ENCODE measurements at places on chromosomes 6 and 20. TPM values are rescaled to one million over a fixed set of nuclear protein-coding genes. Genes with fewer than 3 reads are reported as not detected.

DNA sequence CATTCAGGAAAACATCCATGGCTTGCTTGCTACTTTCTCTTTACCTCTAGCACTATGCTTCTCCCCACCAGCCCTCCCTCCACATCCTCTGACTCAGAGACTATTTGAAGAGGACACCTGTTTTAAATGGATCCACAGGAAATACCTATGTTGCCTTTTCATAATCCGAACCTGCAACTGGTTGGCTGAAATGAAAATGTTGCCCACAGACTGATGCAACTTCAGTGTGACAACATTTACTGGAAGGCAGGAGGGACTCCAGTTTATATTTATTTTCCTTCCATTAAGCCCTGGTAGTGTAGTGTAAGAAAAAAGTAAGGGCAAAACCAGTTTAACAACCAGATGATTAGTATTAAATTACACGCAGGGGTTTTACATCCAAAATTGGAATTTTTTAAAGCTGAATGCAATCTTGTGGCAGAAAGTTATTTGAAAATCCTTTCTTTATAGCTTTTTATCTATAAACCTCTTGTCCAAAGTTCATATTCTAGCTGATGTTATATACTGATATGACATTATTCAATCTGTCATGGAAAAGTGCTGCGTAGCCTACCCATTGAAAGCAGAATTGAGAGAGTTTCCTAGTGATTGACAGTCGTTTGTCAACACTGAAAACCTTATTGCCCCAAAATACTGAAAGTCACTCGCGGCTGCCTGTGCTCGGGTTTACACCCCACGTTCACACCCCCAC lies 881 bp upstream of the AIG1 start:
- H3K4me3 ChIP-seq, result peak overlapping the region; percentile 76
- peak; percentile 50 for DNase-seq
- H3K36me3 ChIP-seq, result no peaks in the 10 kb centered on the region
- no peaks in the 10 kb centered on the region for H3K27me3 ChIP-seq
- peaks cover 28% of the 10 kb centered on the region for H3K4me1 ChIP-seq
- H3K27ac ChIP-seq, result peak overlapping the region; percentile 88

SCGN gene
- not detected for total RNA-seq

MAFB gene
- total RNA-seq, result not detected

DNA sequence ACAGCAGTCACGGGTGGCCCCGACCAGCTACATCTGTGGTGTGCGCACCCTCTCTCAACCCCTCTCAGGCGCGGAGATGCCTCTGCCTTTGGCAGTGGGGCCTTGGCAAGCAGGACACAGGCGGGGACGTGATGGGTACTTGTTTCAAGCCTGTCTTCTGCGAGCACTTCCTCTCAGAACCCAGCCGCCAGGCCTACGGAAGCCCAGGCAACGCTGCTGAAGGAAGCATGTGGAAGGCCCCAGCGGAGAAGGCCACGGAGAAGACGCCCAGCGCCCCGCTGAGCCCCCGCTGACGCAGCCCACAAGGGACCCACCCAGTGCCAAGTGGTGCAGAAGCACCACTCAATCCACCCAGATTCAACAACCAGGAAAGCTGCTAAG lies 13.0 kb downstream of the SERPINB6 start:
- H3K4me3 ChIP-seq, result no peak overlapping the region
- no peaks in the 10 kb centered on the region for H3K36me3 ChIP-seq
- H3K27ac ChIP-seq, result no peak overlapping the region
- H3K4me1 ChIP-seq, result peaks cover 3% of the 10 kb centered on the region
- no peak for DNase-seq

VSTM2L gene
- total RNA-seq, result not detected

PDE10A gene
- total RNA-seq, result not detected

- peak; percentile 42 for DNase-seq
- peaks cover 48% of the 10 kb centered on the region for H3K4me1 ChIP-seq
- H3K27me3 ChIP-seq, result no peaks in the 10 kb centered on the region
- H3K36me3 ChIP-seq, result peaks cover 31% of the 10 kb centered on the region
Observed at GRCh38 chr6:11258260-11259237, 26.1 kb upstream of the NEDD9 start.

ATP6V1G2 gene
- total RNA-seq, result 3.7 TPM

TBXT gene
- total RNA-seq, result not detected

VGLL2 gene
- not detected for total RNA-seq

DNA sequence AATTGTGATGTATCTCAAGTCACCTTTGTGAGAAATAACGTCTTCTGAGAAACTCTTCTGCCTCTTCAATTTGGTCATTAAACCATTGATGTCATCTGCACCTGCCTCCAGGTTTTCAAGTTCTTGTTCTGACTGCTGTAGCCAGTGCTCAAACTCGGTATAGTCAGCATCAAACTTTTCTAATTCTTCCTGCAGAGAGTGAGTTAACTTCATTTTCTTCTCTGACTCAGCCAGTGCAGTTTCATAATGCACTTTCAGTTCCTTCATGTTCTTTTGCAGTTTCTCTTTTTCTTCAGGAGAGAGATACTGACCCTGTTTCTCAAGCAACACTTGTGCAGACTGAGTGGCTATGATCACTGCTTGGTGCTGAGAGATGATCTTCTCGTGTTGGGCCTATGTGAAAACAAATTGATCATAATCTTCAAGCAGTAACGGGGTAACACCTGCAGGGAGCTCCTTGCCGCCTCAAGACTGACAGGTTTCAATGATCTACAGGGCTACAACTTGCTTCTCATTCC lies 48.8 kb downstream of the DST start:
- no peaks in the 10 kb centered on the region for H3K27me3 ChIP-seq
- H3K4me3 ChIP-seq, result no peak overlapping the region
- no peaks in the 10 kb centered on the region for H3K36me3 ChIP-seq
- peaks cover 29% of the 10 kb centered on the region for H3K4me1 ChIP-seq

DNA sequence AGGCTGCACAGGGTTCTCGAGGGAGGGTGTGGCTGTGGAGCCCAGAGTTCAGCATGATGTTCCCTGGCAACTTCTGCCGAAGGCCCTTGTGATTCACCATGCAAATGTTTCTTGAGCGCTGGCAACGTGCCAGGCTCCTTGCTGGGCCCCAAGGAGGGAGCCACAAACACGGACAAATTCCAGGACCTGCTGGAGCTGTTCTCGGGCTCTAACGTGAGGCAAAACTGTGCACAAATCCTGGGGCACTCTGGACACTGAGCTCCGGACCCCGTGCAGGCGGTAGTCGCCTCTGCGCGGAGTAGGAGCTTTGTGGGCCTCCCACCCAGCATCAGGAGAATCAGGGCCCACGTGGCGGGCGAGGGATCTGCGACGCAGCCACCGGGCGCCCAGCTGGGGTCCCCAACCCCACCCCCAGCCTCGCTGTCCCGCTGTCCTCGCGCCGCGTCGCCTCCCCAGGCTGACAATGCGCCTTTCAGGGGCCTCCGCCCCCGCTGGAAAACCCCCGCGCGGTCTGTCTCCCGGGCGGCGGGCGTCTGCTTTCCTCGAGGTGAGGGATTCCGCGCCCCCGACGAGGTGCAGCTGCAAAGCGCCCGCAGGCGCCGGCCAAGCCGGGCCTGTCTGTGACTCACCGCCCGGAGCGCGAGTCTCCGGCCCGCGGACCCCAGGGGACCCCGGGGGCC lies 31.7 kb upstream of the SCUBE3 start:
- DNase-seq, result no peak
- no peaks in the 10 kb centered on the region for H3K36me3 ChIP-seq
- H3K4me1 ChIP-seq, result no peaks in the 10 kb centered on the region
- H3K27me3 ChIP-seq, result peaks cover 22% of the 10 kb centered on the region
- no peak overlapping the region for H3K4me3 ChIP-seq

- no peak overlapping the region for H3K27ac ChIP-seq
- no peaks in the 10 kb centered on the region for H3K4me1 ChIP-seq
- no peak overlapping the region for H3K4me3 ChIP-seq
- no peaks in the 10 kb centered on the region for H3K36me3 ChIP-seq
- DNase-seq, result no peak
- peaks cover 8% of the 10 kb centered on the region for H3K27me3 ChIP-seq
Observed at GRCh38 chr20:56574531-56575142, 41.6 kb downstream of the FAM209B start.

ELOVL4 gene
- 0.79 TPM for total RNA-seq

DNA sequence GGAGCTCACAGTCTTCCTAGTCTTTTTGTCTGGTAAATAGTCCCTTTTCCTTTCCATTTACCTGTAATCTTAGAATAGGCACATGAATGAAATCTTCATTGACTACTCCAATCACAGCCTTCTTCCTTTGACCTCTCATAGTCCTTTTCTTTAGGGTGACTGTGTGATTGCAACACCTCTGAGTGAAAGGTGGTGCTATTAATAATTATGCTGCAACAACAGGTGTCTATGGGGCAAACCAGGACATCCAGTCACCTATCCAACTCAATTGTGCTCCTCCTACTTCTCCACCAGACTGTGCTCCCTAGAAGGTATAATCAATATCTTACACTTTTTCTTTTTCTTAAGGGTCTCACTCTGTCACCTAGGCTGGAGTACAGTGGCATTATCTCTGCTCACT lies 29.4 kb downstream of the RIPOR2 start:
- H3K27ac ChIP-seq, result no peak overlapping the region
- DNase-seq, result no peak
- H3K4me1 ChIP-seq, result peaks cover 93% of the 10 kb centered on the region
- H3K36me3 ChIP-seq, result peaks cover 93% of the 10 kb centered on the region

GRCh38 chr6:124433387-124434160 lies 528.7 kb upstream of the RNF217 start:
- H3K36me3 ChIP-seq, result no peaks in the 10 kb centered on the region
- DNase-seq, result no peak
- no peak overlapping the region for H3K27ac ChIP-seq
- no peaks in the 10 kb centered on the region for H3K4me1 ChIP-seq
- H3K4me3 ChIP-seq, result no peak overlapping the region

AMD1 gene
- total RNA-seq, result 76.5 TPM

MYBL2 gene
- 106 TPM for total RNA-seq
